ENCODE measurements at places on chromosomes 11 and 22.

- no peak for DNase-seq
Measured at GRCh38 chr11:70908223-70908622, 344.2 kb downstream of the SHANK2 start.

GRCh38 chr11:130489716-130490115 is 41.3 kb downstream of the ADAMTS15 start:
- no peak for DNase-seq

DNA sequence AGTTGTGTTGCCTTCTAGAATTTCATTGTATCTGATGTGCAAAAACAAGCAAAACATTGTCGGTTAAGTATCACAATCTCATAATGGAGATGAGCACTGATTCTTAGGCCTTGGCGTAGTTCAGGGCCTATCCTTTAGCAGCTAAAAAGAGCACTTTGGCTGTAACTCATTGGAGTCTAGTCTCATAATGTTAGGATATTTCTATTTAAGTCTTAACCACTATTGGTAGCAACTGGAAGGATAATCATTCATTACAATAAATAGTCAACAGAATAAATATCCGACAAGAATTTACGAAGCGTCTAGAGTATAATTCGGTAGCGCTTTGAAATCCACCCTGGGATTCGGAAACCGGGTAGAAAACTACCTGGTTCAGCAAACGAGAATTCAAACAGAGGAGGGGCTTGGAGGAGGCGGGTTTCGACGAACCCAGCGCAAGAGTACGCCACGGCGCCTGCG is 461 bp upstream of the EED start:
- DNase-seq, result no peak

- DNase-seq, result no peak
Measured at GRCh38 chr11:43788421-43788820, 92.2 kb upstream of the ALKBH3 start.

DNA sequence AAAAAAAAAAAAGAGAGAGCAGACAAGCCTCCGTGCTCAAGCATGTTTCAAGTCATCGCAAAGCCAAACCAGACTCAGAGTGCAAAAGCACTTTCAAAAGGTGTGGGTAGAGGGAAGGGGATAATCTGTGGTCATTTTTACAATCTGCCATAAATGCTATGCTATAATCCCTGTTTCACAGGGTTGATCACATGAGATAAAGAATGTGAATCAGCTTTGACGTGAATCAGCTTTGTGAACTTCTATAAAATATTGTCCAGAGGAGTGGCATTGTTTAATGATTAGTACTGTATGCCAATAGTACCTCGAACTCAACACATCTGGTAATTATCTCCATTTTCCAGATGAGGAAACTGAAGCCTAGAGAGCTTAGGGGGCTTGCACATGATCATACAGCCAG is 20.0 kb upstream of the POLD3 start:
- DNase-seq, result no peak

DNA sequence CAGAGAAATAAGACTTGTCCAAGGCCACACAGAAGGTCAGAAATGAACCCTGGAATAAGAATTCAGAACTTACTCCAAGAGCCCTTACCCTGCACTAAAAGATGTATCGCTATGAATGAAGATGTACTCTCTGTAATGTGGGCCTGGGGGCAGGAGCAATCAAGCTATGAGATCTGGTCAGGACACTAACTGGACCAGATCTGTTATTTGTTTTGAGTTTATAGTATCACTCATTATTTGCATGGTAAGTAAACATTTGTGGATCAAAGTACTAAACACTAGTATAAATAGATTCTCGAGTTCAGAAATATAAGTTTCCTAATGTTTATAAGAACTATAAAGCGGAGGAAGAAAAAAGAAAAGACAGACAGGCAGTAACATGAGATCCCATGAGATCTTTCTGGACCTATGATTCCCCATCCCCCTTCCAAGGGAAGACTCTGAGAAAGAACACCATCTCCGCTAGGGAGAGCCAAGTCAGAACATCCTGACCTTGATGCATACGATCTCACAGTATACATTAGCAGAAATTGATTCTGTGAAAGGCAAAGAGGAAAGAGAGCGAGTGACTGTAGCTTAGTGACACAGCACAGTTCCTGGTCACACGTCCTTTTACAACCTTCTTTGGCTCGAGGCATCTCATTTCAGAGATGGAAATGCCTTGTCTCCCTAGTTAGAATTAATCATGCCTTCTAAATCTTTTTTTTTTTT is 71.2 kb downstream of the USP35 start:
- DNase-seq, result no peak

DNA sequence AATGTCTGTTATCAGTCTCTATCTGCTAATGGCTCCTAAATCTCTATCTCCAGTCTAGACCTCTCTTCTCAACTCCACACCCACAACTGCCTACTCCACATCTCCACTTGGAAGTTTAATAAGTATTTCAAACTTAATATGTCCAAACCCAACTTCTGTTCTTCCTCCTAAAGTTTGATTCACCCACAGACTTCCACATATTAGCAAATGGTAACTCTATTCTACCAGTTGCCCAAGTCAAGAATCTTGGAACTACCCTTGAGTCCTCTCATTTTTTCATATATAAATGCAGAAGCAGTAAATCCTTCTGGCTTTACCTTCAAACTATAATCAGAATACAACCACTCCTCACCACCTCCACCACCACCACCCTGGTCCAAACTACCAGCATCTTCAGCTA is 6.7 kb upstream of the JAML start:
- DNase-seq, result no peak

- DNase-seq, result no peak
Measured at GRCh38 chr11:74739546-74740270, 8.5 kb upstream of the CHRDL2 start.

GRCh38 chr11:86136538-86136937 is 67.7 kb upstream of the PICALM start:
- DNase-seq, result no peak

- no peak for DNase-seq
Measured at GRCh38 chr11:60634126-60634525, 65.3 kb upstream of the MS4A8 start.

- DNase-seq, result peak; percentile 52
Measured at GRCh38 chr11:121311373-121311772, 18.8 kb downstream of the SC5D start.

DNA sequence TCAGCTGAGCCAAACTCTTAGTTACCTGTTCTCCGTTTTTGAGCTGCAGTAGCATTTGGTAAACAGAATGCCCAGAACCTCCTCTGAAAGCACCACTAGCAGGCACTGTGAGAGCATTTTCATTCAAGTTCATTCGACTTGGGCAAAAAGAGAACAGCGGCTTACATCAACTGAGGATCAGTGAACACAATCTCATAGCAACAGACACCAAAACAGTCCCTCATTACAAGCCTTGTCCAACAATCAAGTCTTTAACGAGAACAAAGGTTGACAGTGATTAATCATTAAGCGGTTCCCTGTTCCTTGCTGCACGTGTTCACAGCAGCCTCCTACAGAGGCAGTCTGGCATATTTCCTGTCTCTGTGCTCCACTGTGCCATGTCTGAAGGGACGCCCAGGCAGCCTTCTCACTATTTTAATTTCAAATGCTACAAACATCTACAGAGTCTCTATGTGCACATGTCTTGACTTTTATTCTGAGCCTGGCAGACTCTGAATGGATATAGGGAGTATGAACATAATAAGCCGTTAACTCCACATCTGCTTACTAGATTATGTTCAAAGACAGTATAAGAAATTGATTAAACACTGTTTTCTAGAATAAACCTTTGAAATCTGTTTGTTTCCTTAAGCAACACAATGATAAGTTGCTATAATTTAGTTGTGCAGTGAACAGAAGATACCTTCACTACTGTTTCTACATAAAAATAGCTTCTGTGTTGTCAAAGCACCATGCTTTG is 88.3 kb upstream of the MTMR2 start:
- peak; percentile 99 for DNase-seq

- no peak for DNase-seq
Measured at GRCh38 chr11:75107187-75107586, 10.5 kb upstream of the OR2AT4 start.

- peak; percentile 64 for DNase-seq
Measured at GRCh38 chr11:130710021-130710420, 206.3 kb downstream of the SNX19 start.

DNA sequence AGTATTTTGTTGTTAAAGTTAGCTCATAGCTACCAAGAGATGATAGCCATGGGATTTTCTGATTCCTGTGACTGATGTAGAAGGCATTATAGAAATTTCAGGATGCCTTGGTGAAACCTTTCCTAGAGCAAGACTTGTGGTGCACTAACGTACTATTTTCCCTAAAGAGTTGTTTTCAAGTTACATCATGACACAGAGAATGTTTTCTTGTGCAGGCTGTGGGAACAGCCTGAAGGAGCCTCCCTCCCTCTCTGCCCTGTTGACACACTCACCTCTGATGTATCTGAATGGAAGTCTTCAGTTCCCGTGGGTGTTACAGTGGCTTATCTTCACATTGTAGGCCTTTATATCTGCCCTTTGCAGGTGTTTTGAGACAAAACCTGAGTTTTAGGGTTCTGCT is 121.6 kb downstream of the LDLRAD3 start:
- DNase-seq, result no peak

DNA sequence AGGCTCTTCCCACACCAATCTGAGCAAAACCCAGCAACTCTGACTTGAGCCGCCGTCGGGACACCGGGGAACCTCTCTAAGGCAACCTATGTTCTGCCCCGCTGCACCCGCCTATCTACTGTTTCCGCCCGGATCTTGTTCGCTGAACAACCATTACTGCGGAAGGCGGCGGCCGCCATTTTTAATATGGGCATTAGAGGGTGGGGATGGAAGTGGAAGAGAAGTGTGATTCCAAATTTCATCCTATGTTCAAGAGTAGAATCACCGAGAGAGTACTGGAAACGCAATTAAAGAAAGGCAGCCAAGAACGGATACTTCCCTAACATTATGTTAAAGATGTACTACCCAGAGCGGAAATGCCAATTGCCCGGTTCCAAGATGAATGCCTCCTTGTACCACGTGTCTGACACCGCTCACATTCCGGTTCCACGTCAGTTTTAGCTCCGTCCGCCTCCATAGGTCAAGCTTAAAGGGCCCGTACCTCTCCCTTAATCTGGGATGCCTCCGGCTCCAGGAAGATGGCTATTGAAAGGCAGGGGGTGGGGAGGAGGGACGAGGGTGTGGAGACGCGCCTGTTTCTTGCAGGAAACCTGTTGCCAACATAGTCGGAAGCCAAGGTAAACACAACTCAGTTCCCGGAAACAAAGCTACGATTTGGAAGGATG is at the start of gene DPAGT1:
DPAGT1 (minus strand) TSS at position 95 of the 665 bp plus-strand sequence. CDS start 198 bp downstream, outside the sequence.
- peak; percentile 87 for DNase-seq

GRCh38 chr22:31530823-31531195 is 34.5 kb downstream of the SFI1 start:
- DNase-seq, result no peak

DNA sequence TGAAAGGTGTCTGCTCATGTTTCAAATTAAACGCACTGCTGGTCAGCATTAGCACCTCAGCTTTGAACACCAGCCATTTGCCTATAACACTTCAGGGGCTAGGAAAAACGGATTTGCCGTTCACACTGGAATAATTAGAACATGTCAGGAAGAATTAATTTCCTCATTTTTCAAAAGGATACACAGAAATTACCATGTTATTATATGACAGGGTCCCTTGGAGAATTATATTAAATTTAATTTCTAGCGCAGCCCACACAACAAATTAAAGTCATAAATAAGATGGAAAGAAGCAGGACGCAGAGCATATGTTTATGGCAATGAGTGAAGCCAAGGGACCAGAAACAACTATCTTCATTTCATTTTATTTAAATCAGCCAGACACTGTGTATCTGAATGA is 83.8 kb upstream of the SOX6 start:
- DNase-seq, result no peak

DNA sequence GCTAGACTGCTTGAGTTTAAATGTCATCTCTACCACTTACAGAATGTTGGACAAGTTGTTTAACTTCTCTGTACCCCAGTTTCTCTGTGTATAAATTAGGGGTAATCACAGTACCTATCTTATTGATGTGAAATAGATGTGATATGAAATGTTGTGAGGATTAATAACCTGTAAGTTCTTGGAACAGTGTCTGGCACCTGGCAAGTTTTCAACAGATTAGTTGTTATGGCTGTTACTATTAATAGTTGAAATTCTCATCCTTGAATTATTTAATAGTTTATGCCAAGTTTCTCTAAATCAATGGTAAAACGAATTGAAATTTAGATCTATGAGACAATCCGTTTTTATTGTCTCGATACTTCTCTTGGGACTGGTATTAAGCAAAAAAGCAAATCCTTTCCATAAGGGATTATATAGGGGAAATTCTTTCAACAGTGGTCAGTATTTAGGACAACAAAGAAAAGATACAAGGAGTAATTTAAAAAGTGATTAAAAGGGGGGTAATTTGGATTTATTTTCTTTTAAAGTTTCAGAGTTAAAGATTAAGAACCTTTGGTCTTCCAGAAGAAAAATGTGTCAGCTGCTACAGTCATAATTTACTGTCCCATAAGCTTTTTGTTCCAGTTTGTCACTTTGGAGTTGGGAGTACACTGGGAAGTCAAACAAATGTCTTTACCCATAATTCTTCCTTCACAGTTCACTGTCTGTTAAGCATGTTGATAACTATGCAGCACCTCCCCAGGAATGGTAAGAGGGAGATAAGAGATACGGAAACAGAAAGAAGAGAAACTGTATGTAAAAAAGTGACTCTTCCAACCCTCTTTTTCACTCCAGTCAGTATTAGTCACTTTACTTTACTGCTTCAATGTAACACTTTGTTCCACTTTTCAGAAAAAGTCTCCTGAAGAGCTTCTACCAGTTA is 13.2 kb downstream of the PDE3B start:
- DNase-seq, result no peak

DNA sequence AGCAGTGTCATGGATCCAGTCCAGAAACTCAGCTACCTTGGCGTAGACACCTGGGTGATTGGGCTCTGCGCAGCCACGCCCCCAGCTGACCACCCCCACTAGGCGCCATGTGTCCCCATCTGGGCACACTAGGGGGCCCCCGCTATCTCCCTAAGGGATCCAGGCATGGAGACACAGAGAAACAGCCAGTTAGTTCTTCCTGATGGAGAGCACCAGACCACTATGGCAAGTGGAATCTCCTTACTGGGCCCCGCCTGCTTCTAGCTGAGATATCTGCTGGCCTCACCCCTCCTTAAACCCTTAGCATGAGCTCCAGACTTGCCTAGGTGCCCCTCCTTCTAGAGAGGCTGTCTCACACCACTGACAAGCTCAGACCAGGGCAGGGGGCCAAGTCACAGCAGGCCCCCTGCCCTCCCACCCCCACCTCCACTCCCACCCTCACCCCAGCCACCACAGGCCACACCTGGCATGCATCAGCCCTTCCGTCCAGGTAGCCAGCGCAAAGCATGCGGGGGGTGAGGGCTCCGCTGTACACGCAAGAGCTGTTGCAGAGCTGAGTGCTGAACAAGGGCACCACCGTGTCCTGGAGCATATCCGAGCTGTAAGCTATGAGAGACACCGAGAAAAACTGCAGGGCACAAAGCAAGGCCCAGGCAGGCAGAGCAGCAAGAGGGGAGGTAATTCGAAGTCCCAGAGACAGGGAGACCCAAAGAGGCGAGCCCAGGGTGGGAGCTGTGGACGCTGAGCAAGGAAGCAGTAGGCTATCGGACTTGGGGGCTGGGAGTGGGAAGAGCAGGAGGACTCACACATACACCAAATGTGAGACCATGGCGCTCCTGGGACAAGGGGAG is 16.1 kb downstream of the TMPRSS5 start:
- DNase-seq, result no peak

All from epithelial cell of proximal tubule (primary cell).